Fibroblast of upper back skin (primary cell): ENCODE measurements at places on chromosomes 7 and 10.

DNA sequence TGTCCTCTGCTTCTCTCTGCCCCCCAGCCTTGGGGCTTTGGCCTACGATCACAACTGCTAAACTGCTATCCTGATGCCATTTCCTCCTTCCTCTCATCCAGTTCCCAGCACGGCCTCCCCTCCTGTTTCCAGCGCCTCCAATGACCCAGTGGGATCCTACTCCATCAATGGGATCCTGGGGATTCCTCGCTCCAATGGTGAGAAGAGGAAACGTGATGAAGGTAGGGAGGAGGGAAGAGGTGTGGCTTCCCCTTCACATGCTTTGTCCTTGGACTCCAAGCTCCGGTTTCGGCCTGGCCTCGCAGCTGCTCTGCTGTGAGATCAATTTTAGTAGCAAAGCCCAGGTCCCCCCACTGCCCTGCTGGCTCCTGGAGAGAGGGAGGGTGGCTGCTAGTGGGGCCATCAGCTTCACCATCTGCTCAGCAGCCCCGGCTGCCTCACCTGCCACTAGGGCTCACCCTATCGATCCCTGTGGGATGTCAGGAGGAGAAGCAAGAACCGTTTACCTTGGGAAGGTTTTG lies 35.8 kb downstream of the PAX2 start:
- no peak for DNase-seq

DNA sequence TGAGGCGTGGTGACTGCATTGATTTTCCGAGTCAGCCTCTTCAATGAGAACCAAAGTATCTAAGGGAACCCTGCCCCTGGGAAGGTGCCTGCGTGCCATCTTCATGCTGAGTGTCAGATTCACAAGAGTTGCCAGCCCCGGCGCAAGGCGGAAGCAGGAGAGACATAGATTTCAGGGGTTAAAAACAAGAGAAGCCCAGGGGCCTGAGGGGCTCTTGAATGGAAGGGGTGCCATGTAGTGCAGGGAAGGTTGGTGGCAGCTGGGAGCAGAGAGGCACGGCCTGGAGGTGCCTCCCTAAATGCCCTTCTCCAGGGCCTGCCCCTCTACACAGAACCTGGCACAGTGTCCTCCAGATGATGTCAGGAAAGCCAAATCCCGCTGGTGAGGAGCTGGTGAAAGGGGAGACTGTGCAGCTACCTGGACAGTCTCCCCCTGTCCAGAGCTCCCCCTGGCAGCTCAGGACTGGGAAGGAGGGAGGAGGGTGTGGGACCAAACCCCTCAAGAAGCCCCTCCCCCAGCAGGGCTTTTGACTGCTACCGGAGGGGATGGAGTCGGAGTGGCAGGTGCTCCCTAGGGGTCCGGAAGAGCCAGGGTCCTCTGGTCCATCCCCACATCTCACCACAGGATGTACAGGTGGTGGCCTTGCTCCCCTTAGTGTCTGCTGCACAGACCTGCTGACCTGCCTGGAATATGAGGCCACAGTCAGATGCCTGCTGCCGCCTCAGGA lies 137.9 kb downstream of the TCERG1L start:
- no peak for DNase-seq

- peak; percentile 92 for DNase-seq
Observed at GRCh38 chr7:106848851-106849442, 16.1 kb upstream of the PIK3CG start.

- DNase-seq, result no peak
Observed at GRCh38 chr7:131338173-131338572, 10.5 kb downstream of the MKLN1 start.
